Stimulated activated CD8-positive, alpha-beta memory T cell treated with anti-CD3 and anti-CD28 coated beads, Interleukin-12 subunit alpha, Interleukin-12 subunit beta, amount 100 ng/mL, for 4 hours (primary cell): ENCODE measurements at places on chromosomes 5 and 9.

- DNase-seq = no peak
Observed at GRCh38 chr5:81105261-81105877, 127.8 kb upstream of the CKMT2 start.

GRCh38 chr5:16903480-16904300 lies 32.4 kb downstream of the MYO10 start:
- no peak for DNase-seq

- DNase-seq = no peak
Observed at GRCh38 chr9:3435732-3436131, 90.1 kb downstream of the RFX3 start.

- no peak for DNase-seq
Observed at GRCh38 chr5:96408210-96408777, 24.8 kb downstream of the PCSK1 start.

GRCh38 chr9:16515879-16516301 lies 354.6 kb downstream of the BNC2 start:
- DNase-seq = no peak

- no peak for DNase-seq
Observed at GRCh38 chr9:75001719-75002421, 26.2 kb downstream of the CARNMT1 start.
